ENCODE measurements at places on chromosomes 2 and 18.

DNA sequence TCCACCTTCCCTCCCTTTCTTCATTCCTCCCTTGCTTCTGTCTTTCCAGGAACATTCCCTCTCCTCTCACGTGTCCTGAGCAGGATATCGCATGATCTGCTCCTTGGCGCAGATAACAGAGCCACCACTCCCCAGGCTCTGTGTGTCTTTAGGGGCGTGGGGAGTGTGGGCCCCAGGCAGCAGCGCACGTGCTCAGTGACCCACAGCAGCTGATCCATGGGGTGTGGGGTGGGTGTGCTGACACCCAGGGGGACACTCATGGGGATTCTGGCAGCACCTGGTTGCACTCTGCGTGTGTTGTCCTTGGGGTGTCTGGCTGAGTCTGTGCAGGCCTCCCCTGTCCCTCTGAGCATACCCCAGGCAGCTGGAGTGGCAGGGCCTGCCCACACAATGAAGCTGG lies 9.9 kb upstream of the FOSL2 start:
- no peak for DNase-seq

GRCh38 chr2:154698296-154698720 lies at the start of gene KCNJ3:
Gene KCNJ3 (plus strand): TSS chr2:154698695. CDS start chr2:154698776, 81 bp downstream.
- no peak for DNase-seq

GRCh38 chr18:3179430-3180089 lies 40.2 kb downstream of the MYOM1 start:
- DNase-seq, result no peak

- DNase-seq, result no peak
Observed at GRCh38 chr2:121186261-121186660, 98.7 kb downstream of the TFCP2L1 start.

DNA sequence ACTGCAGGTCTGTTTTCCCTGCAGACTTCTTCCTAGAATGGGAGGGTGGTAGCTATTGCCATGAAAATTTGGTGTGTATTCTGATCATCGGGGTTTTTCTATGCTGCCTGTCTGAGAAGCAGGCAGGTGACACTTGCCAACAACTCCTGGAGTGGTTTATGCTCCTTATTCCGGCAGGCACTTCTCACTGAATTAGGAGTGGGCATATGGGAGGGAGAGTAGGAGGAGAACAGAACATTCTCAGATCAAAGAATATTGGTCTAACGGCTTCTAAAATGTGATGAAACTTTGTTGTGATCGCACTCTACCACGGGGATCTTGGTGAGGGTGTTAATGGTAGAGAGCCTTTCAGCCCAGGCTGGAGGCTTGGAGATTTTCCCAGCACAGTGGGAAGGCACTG lies 480.8 kb downstream of the PLCL1 start:
- DNase-seq, result no peak

GRCh38 chr18:9753846-9754245 lies 45.7 kb downstream of the RAB31 start:
- DNase-seq, result no peak

- DNase-seq, result no peak
Observed at GRCh38 chr2:158567208-158567607, 110.5 kb downstream of the PKP4 start.

DNA sequence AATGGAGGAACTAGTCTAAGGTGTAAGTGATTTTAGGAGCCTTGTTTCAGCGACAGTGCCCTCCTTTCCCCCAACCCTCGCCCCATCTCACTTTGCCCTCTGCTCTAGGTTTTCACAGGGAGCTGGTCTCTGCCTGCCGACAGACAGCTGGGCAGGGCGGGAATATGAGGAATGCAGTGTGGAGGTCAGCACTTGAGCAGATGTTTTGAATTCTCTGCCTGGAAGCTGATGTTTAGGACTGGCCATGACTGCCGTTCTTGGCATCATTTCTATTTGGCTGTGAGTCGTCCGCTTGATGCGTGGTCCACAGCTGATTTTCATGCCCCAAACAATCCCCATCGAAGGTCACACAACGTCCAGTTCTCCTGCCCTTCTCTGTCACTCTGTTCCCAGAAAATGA lies 55.1 kb upstream of the SIX3 start:
- DNase-seq, result no peak

GRCh38 chr18:59324623-59324971 lies 6.1 kb upstream of the CPLX4 start:
- DNase-seq, result no peak

DNA sequence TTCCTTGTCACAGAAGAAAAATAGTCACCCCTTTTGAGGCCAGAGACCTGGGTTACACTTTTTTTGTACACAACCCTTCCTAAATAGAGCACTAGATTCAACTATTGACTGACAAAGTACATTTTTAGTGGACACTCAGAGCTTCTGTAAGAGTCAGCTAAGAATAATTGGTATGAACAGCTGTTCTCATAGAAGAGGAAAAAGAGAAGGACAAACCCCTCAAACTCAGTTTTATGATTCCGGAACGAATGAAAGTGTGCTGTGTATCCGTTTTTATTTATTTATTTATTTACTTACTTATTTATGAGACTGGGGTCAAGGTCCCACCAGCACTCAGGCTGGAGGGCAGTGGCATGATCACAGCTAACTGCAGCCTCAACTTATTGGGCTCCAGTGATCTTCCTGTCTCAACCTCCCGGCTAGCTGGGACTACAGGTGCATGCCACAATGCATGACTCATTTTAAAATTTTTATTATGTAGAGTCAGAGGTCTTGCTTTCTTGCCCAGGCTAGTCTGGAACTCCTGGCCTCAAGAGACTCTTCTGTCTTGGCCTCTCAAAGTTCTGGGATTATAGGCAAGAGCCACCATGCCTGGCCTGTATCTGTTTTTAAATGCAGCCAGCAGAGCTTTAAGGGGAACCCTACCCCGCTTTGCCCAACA lies 36.0 kb upstream of the FZD5 start:
- no peak for DNase-seq

DNA sequence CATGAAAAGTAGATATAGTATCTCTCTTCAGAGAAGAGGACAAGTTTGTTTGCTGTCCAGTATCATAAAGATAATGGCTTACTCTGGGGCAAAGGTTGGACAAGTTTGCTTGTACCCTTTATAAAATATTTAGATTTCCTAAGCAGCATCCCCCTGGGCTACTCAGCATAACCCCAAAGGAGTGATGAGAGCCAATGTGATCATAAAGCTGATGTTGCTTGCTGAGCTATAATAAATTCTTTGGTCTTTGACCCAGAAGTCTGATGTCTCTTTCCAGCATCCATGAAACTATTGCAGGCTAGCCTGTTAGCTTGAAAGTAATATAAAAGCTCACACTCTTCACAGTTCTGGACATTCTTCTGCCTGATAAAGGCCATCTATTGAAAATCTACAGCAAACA lies 138.3 kb upstream of the STON1 start:
- no peak for DNase-seq

- no peak for DNase-seq
Observed at GRCh38 chr18:13562494-13563029, 163.8 kb downstream of the FAM210A start.

DNA sequence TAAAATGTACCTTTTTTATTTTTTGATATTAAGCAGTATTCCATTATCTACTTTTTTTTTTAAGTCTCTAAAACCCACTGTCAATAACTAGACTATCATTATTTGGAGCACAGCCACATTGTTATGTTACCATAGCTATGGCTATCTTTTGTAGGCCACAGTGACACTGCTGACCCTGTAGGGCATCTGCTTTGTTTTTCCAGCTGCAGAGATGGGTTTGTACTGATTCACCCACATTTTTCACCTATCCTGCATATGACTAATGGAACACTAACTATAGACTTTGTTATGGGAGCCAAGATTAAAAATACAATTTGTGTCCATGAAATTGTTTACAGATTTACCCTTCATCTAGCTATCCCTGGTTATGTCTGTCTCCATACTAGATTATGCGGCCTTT lies 21.6 kb upstream of the OTX1 start:
- DNase-seq, result no peak

GRCh38 chr2:45636008-45636407 lies 15.5 kb upstream of the PRKCE start:
- DNase-seq, result no peak

- DNase-seq, result no peak
Observed at GRCh38 chr2:233081232-233081730, 21.1 kb downstream of the INPP5D start.

DNA sequence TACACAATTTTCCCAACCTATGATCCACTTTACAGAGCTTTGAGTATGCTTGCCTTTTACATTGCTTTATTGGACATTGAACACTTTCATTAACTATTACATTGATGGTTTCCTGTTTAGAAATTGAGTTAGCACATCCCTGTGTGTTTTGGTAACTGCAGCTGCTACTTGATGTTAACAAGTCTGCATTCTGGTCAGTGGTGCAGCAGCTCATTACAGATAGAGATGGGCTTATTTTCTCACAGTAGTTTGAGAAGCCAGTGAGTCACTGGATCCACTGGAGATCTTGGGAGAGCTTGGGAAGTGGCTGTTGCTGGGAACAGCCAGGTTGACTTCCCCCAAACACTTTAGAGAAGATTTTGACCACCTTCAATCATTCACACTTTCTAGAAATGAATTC lies 150.5 kb downstream of the ARHGAP15 start:
- no peak for DNase-seq

DNA sequence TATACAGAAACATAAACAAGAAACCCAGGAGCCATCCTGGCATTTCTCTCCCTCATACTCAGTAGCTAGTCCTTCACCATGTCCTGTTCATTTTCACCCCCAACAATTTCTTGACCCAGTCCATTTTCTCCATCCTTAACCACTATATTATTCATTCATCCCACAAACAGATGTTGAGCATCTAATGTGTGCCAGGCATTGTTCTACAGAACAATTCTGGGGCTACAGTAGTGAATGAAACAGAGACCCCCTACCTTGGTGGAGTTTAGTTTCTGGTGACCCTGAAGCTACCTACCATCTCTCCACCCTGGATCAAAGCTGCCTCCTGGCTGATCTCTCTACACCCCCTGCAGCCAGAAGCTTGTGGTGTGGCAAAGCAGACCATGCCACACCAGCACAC lies 27.5 kb upstream of the BZW1 start:
- no peak for DNase-seq

- DNase-seq, result no peak
Observed at GRCh38 chr2:152167065-152167464, 8.5 kb downstream of the STAM2 start.

- DNase-seq, result peak; percentile 12
Observed at GRCh38 chr18:35178260-35178659, 62.6 kb upstream of the ZNF397 start.

GRCh38 chr2:138023298-138023697 lies 59.0 kb downstream of the HNMT start:
- DNase-seq, result no peak

- DNase-seq, result no peak
Observed at GRCh38 chr2:11562476-11562875, 28.6 kb downstream of the GREB1 start.

DNA sequence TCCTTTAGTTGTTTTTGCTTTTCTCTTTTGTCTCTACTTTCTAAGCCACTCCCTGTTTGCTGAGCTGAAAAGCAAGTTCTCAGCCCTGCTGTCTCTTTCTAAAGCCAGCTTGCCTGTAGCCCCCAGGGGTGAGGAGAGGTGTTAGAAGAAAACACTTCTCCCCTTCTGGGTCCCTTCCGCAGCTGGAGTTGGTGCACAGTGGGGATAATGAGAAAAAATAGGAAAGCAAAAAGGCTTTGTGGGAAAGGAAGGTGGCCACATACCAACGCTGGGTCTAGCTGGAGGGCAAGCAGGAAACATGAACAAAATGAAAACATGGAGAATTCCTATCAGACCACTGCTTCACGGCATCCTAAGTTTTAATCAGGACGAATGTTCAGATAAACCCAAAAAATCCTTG lies 15.5 kb upstream of the SLC20A1 start:
- DNase-seq, result no peak

GRCh38 chr2:127545189-127545588 lies 9.7 kb downstream of the MYO7B start:
- DNase-seq, result no peak
